ENCODE measurements at places on chromosomes 16 and 17.

- no peaks in the 10 kb centered on the region for H3K36me3 ChIP-seq
- H3K27ac ChIP-seq, result no peak within 1 kb of the TSS
- peaks cover 9% of the 10 kb centered on the region for H3K4me1 ChIP-seq
These were observed at the start of gene RGS11 for GRCh38 chr16:275786-276232. Gene RGS11 (minus strand): TSS chr16:275944. CDS start chr16:275911, 33 bp downstream.

DNA sequence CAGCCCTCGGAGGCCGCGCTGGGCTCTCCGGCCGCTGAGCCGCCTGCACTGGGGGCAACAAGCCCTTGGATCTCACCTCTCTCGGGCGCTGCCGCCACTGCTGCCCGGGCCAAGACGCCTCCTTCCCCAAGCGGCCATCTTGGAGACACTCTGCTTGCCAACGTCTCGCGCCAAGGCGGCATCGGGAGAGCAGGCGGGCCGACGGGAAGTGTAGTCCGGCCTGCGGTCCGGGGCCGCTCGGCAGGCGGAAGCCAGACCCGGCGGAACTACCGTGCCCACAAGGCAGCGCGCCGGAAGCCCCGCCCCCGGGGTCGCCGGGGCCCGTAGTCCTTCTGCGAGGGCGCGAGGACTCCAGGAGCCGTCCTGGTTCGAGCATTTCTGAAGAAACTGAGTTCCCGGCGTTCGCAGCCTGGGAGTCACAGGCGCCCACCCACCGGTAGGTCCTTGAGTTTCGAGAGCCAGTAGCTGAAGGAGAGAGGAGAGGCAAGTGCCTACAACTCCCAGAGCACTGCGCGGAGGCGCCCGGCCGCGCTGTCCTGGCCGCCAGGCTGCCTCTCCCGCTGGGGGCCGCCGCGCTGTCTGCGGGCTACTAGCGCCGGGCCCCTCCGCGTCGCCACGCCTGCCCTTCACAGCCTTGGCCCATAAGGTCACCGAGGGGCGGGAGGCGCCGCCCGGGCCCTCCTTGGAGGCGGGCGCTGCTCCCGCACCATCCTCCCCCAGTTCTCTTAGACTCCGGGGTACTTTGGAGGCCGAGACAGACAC, at the start of gene TMEM11:
TSS of gene TMEM11 (minus strand) at position 147 of the 762 bp plus-strand sequence. CDS start at position 138, 9 bp downstream.
- H3K27ac ChIP-seq, result peak within 1 kb of the TSS; percentile 95
- DNase-seq, result peak; percentile 97
- no peaks in the 10 kb centered on the region for H3K27me3 ChIP-seq
- peak within 1 kb of the TSS; percentile 96 for H3K4me3 ChIP-seq

DNA sequence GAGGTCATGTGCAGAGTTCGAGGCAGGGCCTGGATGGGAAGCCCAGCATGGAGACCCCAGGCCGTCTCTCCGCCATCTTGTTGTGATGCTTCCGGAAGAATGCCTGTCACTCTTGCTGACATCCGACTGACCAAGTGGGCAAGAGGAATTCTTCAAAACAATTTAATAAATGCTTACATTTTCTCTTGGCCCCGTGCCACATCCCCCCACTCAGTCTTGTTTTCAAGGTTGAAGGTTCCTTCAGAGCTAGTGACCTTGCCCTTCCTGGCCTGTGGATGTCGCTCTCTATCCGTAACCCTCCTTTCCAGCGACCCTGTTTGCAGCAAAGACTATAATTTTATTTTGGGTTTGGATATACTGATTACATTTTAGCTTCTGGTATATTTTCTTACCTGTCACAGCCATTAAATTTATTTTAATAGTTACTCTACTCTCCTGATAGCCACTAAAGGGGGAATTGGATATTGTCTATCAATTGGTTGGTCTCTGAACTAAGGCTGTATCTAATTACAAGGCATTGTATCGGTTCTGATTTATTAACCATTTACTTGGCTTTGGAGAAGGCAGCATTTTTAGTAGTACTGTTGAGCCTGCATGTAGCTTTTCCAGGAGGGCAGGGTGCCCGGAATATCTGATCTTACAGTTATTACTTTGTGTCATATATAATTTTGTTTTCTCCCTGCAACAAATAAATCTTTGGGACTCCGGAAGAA, 264.5 kb downstream of the WWOX start:
- H3K27ac ChIP-seq, result no peak overlapping the region
- H3K36me3 ChIP-seq, result no peaks in the 10 kb centered on the region
- H3K4me1 ChIP-seq, result no peaks in the 10 kb centered on the region
- no peaks in the 10 kb centered on the region for H3K27me3 ChIP-seq
- H3K4me3 ChIP-seq, result no peak overlapping the region

GRCh38 chr16:46808997-46809396, 22.0 kb downstream of the C16orf87 start:
- no peaks in the 10 kb centered on the region for H3K36me3 ChIP-seq
- H3K4me1 ChIP-seq, result no peaks in the 10 kb centered on the region
- H3K4me3 ChIP-seq, result no peak overlapping the region
- no peak overlapping the region for H3K27ac ChIP-seq

GRCh38 chr17:4270736-4271135, 7.0 kb upstream of the ANKFY1 start:
- H3K27me3 ChIP-seq, result no peaks in the 10 kb centered on the region
- H3K27ac ChIP-seq, result no peak overlapping the region
- H3K4me1 ChIP-seq, result no peaks in the 10 kb centered on the region
- H3K4me3 ChIP-seq, result no peak overlapping the region

All from ascending aorta (tissue), 2 donors.